ENCODE measurements at places on chromosomes 1 and 21.

DNA sequence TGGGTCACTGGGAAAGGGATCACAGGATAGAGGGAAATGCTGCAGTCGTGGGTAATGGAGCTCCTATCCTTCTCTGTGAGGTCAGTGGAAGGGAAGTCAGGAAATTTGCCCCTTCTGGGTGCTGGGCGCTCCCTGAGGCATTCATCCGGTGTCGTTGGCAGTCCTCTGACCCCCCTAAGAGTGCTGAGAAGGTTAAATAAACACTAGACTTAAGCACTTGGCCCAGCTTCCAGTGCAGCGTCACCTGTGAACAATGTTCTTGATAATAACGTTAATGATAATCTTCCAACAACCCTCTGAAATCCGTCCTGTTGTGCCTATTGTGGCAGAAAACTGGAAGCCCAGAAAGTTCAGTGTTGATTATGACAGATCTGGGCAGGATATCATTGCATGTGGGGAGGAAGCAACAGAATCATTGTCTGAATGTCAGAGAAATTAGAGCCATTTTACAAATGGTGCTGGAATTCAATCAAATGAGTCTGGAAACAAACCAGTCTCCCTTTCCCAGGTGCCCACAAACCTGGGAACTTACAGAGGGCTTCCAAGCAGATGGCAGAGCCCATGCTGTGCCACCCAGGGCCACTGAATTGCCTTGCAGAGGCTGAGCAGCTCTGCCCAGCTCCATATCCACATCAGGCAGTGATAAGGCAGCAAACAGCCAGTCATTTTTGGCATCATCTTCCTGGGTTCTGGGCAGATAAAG, 216.8 kb downstream of the KAZN start:
- no peak for DNase-seq

DNA sequence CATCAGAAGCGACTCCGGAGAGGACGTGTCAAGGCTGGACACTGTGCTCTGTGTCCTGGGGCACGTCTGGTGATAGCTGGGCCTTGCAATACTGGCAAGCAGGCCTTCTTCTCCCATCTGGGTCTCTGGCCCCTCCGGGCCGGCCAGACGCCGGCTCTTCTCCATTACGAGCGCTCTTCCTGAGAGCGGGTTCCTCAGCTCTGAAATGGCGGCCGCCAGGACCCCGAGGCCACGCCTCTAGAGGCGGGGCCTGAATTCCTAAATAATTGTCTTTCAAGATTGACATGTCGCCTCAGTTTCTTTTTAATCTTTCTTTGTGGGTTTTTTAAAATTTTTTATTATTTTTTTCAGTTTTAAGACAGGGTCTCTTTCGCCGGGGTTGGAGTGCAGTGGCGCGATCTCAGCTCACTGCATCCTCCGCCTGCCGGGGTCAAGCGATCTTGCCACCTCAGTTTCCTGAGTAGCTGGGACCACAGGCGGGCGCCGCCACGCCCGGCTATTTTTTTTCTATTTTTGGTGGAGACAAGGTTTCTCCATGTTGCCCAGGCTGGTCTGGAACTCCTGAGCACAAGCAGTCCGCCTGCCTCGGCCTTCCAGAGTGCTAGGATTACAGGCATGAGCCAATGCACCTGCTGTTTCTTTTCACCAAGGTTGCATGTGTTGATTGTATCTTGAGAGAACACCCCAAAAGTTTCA, 9.2 kb downstream of the RNF2 start:
- no peak for DNase-seq

DNA sequence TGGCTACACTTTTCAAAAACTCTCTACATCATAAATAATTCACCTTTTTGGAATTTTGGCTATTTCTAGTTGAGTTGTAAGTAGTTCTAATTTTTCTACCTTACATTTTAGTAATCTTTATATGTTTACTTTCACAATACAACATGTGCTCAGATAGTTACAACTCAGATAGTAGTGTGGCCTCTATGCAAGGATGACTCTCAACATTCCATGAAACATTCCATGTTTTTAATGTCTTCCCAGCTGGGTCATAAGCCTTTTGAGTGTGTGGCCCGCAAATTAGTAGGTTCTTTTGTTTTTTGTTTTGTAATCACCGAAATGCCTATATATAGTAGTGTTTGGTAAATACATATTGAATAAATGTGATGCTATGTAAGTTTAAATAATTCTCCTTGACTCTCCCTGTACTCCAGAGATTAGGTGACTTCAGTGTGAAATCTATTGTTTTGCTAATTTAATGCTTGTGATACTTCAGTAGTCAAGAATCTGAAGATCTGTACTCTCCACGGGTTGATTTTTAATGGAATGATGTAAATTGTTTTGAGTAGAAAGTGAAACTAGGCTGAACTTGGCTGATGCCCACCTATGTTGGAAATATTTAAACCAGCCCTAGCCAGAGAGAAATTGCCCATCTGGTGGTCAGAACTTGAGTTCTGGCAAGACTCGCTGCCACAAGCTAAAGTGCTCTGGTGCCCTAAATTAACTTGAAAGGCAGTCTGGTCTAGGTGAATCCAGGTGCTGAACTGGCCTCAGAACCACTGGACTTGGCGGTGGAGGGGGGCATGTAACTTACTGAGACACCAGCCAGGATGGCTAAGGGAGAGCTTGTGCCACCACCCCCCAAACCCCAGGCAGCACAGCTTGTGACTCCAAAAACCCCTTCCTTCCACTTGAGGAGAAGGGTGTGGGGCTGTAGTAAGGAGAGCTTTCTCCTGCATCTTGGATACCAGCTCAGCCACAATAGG, 165.6 kb downstream of the USP25 start:
- no peak for DNase-seq

GRCh38 chr21:15197696-15198095, 132.9 kb upstream of the NRIP1 start:
- no peak for DNase-seq

DNA sequence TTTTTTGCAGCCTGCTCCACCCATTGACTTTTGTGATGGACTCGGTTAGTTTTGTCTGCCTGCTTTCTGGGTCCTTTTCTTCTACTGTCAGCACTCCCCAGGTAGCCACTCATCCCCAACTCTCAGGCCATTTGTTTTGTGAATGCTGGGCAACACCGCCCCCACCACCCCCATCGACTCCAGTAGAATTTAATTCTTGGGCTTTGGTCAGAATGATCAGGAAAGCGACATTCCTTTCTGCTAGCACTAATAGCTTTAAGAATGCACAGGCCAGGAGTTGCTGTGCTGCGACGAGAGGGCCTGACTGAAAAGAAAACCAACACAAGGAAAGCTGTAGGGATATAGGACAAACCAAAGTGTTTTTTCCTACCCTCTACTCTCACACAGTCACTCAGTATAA, 144.4 kb downstream of the CDC7 start:
- DNase-seq, result no peak

DNA sequence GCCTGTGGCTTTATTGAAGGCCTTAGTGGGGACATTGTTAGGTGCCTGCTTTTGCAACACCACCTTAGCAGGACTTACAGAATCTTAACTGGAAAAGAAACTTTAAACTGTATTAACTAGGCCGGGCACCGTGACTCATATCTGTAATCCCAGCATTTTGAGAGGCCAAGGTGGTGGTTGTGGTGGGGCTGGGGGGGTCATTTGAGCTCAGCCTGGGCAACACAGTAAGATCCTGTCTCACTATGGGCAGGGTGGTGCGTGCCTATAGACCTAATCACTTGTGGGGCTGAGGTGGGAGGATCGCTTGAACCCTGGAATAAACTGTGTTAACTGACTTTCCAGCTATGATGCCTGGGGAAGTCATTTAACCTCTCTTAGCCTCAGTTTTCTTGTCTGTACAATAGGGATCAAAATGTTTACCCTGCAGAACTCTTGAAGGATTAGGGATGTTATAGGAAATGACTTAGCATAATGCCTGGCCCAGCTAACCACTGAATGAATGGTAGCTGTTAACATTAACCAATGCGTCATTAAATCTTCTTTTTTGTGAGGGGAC, 39.5 kb downstream of the IER5 start:
- DNase-seq, result no peak

GRCh38 chr1:194296201-194296600, 1109.8 kb upstream of the B3GALT2 start:
- no peak for DNase-seq

- no peak for DNase-seq
These were observed 6.0 kb upstream of the SEC16B start for GRCh38 chr1:177975588-177976495.

GRCh38 chr21:31922881-31923280, 50.1 kb downstream of the HUNK start:
- no peak for DNase-seq

- no peak for DNase-seq
These were observed 141.8 kb downstream of the CTH start for GRCh38 chr1:70552662-70553566.

DNA sequence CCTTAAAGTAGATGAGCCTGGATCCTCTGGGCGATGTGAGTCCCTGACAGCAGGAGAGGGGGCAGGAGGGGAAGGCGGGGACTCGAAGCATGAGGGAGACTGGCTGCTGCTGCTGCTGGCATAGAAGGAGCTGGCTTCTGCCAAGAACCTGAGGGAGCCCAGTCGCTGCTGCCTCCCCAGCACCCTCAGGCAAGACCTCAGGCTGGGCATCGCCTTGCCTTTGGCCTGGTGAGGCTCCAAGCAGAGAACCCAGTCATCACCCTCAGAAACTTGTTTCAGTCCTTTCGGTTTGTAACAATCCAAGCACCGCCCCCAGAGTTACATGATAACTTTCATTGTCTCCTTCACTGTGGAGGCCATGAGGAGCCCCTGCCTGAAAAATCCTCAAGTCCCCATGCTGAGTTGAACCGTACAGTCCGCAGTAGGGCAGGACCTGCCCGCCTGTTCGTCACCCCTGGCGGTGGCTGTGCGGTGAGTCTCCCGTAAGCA, 38.8 kb downstream of the POFUT2 start:
- no peak for DNase-seq

GRCh38 chr1:105138458-105138893, 1388.8 kb downstream of the AMY1C start:
- DNase-seq, result no peak

DNA sequence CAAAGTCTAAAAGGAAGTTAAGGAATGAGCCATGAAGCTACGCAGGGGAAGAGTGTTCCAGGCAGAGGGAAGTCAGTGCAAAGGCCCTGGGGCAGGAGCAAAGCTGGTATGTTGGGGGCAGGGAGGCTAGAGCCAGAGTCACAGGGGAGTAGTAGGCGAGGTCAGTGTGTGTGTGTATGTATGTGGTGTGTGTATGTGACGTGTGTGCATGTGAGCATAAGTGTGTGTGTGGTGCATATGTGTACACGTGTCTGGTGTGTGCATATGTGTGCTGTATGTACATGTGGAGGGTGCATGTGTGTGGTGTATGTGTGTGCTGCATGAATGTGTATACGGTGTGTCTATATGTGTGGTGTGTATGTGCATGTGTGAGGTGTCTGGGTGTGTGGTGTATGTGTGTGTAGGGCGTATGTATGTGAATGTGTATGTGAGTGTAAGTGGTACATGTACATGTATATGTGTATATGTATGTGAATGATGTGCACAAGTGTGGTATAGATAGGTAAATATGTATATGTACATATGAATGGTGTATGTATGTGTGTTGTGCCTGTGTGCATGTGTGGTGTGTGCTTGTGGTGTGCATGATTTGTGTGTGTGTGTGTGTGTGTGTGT, 20.8 kb upstream of the NID1 start:
- no peak for DNase-seq

GRCh38 chr1:38784452-38785284, 74.9 kb downstream of the RRAGC start:
- DNase-seq, result no peak
